ENCODE measurements at places on chromosomes 4 and X.

- DNase-seq: no peak
Observed at GRCh38 chr4:24671849-24672248, 87.5 kb upstream of the DHX15 start.

- no peak for DNase-seq
Observed at GRCh38 chr4:92952426-92952825, 648.7 kb downstream of the GRID2 start.

DNA sequence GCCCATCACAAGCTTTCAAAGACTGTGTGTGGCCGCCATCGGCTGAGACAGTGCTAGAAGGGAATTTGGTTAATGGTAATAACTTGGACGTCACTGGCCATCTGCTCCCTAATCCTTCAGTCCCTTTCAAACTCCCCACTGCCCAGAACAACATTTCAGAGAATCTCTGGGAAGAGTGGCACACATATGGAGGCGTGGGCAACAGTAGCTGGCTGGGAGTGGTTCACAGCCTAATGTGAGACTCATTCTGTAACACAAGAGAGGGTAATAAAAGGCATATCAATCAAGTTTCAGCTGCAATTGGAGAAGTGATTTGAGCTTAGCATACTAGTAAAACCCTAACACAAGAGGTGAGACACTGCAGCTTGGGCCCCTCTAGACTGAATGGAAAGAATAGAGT is 15.4 kb downstream of the SMIM10 start:
- no peak for DNase-seq

- DNase-seq: no peak
Observed at GRCh38 chr4:10053635-10054453, 32.5 kb upstream of the SLC2A9 start.

- no peak for DNase-seq
Observed at GRCh38 chrX:104325213-104325585, 70.5 kb upstream of the ESX1 start.

- DNase-seq: no peak
Observed at GRCh38 chrX:46620505-46620904, 46.9 kb downstream of the CHST7 start.

- no peak for DNase-seq
Observed at GRCh38 chr4:74770226-74770910, 24.0 kb downstream of the BTC start.

GRCh38 chrX:357693-358471 is 28.8 kb downstream of the PPP2R3B start:
- DNase-seq: peak; percentile 80

DNA sequence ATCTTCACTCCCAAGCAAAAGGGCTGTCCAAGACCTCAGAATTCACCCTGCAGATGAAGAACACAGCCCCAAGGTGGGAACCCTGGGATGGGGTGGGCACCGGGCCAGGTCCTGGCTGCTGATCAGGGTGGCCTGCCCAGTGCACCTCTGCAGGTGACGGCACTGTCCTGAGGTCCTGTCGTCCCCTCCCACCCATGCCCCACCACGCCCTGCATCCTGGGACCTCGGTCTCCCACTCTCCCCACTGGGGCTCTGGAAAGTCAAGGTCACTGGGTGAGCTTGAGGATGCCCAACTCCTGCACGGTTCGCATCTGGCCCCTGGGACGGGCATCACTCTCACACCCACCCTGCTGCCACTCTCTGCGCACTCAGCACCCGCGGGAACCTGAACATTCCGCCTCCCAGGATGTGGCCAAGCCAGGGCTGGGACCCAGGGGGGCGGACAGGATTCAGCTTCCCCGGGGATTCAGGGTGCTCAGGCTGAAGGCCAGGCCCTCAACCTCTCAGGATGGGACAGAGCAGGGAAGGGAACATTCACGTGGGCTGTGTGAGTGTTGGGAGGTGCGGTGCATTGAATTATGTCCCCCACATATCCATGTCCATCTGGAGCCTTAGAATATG is 115.9 kb downstream of the CPZ start:
- DNase-seq: no peak

DNA sequence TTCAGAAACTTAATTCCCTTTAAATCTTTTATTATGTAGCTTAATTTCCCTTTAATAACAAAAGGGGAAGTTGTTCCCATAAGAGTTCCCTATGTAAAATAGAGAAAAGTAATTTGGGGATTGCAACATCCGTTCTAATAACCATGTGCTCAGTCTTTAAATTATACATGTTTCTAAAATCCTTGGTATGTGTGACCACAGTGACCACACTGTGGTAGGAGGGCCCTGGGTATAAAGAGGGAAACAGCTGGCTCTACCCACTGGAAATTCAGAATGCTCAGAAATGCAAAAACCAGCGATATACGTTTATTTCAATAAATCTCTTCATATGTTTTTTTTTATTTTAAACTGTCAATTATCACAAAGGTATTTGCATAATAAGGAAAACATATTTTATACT is 219.1 kb downstream of the FGF13 start:
- DNase-seq: no peak

- DNase-seq: no peak
Observed at GRCh38 chr4:54449999-54450398, 207.8 kb upstream of the KIT start.

- DNase-seq: no peak
Observed at GRCh38 chr4:105569057-105569865, 16.8 kb downstream of the ARHGEF38 start.

GRCh38 chrX:143165778-143166177 is 140.1 kb downstream of the SPANXN4 start:
- no peak for DNase-seq

DNA sequence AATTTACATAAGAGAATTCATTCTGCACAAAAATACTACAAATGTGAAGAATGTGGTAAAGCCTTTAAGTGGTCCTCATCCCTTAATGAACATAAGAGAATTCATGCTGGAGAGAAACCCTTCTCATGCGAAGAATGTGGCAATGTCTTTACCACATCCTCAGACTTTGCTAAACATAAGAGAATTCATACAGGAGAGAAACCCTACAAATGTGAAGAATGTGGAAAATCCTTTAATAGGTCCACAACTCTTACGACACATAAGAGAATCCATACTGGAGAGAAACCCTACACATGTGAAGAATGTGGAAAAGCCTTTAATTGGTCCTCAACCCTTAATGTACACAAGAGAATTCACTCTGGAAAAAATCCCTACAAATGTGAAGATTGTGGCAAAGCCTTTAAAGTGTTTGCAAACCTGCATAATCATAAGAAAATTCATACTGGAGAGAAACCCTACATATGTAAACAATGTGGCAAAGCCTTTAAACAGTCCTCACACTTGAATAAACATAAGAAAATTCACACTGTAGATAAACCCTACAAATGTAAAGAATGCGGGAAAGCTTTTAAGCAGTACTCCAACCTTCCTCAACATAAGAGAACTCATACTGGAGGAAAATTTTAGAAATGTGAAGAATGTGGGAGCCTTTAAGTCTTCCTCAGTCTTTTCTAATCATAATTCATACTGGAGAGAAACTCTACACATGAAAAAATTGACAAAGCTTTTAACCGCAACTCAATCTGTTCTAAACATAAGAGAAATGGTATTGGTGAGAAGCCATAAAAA is 37.4 kb downstream of the ZNF718 start:
- no peak for DNase-seq

DNA sequence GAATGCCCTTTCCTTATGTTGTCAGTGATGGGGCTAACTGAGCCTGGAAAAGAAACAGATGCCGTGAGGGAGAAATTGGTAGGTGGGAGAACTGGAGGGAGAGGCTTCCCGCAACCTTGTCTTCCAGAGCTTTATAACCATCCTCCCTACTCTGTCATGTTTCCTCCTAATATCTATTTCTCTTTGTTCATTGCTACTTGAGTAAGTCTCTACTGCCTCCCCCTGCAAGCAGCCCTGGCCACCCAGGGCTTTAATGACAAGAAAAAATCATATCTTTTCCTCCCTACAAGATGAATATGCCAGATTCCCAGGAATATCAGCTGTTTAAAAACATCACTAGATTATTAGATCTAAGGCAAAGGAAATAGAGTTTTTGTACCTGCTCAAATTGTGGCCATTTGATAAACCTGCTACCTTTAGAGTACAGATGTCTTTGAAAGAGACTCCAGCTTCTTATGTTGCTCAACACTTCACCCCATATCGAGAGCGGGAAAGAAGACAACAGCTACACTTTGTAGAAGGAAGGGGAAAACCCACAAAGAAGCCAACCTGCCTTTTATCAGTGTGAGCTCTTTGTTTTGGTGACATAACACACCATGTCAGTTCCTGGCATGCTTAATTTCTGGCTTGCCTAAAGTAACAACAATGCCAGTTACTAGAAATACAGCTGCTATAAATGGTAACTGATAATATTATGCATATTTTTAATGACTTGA is 186.6 kb upstream of the LEF1 start:
- DNase-seq: no peak

- DNase-seq: no peak
Observed at GRCh38 chr4:58566260-58566659, 1456.1 kb upstream of the IGFBP7 start.

DNA sequence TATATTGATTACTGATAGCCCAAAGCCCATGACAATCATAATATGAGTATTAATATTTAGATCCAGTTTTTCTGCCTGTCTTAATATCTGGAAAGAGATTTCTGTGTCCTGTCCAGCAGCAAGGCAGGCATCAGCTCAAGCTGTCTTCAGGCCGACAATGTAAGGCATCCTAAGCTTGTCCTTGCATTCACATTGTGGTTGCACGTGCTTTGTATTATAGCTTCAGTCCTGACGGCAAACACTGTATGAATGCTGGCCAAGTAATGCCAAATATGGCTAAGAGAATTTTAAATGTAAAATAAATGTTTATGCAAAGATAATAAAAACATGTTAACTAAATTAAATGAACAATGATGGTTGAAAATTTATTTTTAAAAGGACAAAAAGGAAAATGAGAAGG is 255.7 kb upstream of the RPS6KA3 start:
- DNase-seq: no peak

DNA sequence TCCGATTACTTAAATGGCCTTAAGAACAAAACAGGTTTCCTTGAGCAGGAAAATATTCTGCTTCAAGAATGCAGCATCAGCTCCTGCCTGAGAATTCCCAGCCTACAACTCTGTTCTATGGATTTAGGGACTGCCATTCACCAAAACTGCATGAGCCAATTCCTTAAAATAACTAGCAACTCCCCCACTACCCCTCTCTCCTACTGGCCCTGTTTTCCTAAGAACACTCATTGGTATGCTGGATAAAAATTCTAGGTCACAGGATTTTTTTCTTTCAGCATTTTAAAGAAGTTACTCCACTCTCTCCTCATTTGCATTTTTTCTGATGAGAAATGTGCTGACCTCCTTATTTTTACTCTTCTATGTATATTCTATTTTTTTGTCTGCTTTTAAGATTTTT is 347.1 kb downstream of the IDS start:
- DNase-seq: no peak

- no peak for DNase-seq
Observed at GRCh38 chr4:117284736-117285135, 199.4 kb upstream of the TRAM1L1 start.

DNA sequence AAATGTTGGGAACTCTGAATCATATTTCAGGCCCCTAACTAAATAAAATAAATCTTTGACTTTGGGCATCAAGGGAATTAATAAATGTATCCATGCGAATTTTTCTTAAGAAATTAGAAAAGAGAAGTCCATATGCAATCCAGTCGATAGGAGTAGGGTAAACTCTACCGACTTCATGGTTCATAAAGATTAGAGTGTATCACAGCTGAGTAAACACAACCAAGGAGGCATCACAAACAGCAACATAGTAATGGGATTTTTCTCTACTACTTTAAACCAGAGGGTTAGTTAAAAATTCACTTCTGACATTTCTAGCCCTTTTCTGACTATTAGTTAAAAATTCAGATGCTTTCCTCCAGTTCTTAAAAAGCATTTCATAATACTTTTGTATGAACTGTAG is 19.9 kb downstream of the SEPTIN11 start:
- no peak for DNase-seq

DNA sequence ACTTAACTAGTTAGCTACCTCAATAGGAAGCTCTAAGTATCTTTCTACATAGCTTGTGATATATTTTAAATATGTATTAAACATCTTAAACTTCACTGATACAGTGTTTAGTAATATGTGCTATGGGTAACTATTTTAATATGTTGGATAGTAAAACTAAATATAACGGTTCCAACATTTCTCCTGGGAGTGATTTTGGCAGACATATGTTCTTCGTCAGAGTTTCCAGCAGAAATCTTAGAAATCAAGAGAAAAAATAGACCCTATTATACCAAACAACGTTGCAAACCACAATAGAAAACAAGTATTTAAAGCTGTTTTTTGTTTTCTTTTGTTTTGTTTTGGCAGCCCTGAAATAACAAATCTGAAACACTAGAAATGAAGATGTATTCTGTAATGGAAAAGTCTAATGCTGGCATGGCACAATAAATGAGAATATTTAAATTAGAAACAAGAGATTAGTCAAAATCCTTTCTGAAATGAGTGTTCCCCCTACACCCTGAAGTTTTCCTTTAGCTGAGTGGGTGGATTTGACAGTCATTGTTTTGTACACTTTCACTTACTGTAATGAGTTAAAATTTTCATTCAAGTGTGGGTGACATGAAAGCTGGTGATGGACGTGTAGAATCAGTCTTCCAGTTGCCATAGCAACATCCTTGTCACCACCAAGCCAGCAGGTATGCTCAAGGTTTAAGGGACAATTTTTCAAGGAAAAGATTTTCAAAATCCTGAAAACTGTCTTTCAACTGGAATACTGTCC is 233.5 kb downstream of the SCFD2 start:
- no peak for DNase-seq

DNA sequence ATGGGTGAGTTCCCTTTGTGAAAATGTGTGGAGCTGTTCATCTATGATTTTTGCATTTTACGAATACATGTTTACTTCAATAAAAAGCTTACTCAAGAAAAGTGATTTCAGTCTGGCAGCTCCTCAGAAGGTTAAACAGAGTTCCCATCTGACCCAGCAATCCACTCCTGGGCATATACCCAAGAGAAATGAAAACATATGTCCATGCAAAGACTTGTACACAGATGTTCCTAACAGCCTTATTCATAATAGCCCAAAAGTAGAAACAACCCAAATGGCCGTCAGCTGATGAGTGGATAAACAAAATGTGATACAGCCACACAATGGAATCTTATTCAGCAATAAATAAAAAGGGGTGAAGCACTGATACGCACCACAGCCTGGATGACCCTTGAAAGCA is 20.8 kb downstream of the CLCN4 start:
- DNase-seq: peak; percentile 32

GRCh38 chrX:154481911-154482601 is 3.0 kb upstream of the LAGE3 start:
- no peak for DNase-seq

Data from fibroblast of skin of abdomen (primary cell).